RPMI7951 (cell line): ENCODE measurements at places on chromosomes 3 and 15. TPM values are rescaled to one million over a fixed set of nuclear protein-coding genes. Genes with fewer than 3 reads are reported as not detected.

DNA sequence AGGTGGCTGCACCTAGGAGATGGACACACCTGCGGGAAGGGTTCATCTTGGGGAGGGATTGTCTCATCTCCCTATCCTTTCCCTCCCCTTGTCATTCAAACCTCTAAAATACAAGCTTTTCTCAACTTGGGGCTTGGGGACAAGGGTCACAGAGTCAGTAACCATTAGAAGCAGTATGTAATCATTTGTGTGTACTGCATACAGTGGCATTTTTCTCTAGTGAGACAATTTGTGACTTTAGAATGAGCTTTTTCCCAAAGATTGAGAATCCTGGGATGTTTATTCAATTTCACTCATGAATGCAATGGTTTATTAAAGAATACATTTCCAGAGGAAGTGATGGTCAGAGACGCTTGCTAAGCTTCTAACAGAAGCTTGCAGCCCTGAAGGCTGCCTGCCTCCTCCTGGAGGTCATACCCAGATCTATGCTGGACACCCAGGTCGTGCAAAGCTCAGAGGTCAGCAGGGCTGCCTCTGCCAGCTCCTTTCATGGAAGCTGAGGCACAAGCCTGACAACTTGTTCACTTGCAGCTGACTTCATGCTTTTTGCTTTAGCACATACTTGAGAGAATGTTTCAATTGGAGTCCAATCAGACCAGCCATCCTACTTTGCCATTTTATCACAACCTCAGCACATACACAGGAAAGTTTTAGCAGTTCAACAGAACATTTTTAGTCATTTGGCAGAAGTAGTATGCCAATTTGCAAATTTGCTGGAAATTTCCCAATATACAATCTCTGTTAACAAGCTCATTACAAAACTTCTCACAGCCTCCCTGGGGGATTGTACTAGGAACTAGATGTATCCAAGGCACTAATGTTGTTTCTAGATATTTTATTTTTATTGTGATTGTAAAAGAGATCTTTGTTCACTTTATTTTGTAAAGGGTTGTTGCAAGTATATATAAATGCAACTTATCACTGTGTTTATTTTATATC lies 25.6 kb upstream of the ALDH1L1 start:
- no peak for DNase-seq

DNA sequence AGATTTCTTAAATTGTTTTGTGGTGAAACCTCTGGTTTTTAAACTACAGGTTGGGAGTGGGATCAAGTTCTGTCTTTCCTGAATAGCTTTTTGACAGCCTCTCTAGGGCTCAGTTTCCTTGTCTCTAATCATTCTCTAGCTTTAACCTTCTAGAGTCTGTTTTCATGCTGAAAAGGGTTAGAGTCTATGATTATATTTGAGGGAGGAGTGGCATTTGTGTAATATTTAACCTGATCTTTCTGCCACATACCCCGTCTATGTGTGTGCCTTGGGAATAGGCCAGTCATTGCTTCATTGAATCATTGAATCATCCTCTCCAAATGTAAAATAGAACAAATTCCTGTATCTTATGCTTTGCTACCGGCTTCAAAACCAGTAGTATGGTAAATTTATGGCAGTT lies 204.9 kb downstream of the KLHL25 start:
- no peak for DNase-seq

- no peak for DNase-seq
Measured at GRCh38 chr3:120875989-120876388, 32.0 kb upstream of the STXBP5L start.

DNA sequence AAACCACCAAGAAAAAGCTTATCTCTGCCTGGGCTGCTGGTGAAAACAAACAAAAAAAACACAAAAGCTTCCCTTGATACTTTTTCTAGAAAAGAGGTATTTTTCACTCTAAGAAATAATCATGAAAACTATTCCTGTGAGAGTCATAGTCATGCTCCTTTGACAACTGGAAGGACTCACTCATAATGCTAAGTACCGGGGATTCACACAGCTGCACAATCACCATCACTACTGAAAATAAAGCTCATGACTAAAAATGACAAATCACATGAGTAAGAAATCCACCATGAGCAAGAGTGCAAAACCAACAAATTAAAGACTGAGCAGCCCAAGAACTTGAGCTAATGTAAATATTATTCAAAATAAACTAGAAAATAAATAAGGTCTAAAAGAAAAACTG lies 10.6 kb upstream of the POU1F1 start:
- peak; percentile 6 for DNase-seq

SYNPR gene
- total RNA-seq, result not detected in 2 replicates

GRCh38 chr3:68363796-68364195 lies 568.6 kb downstream of the TAFA4 start:
- DNase-seq, result no peak

GOLGA6L6 gene
- not detected in 2 replicates for total RNA-seq

SOX2 gene
- total RNA-seq, result 0.88 and 0.96 TPM in 2 replicates

DNAH12 gene
- 0.49 and 1.6 TPM in 2 replicates for total RNA-seq

- peak; percentile 33 for DNase-seq
Measured at GRCh38 chr3:177574222-177574856, 377.1 kb upstream of the TBL1XR1 start.

GRCh38 chr3:113663761-113664160 lies 32.7 kb downstream of the USF3 start:
- no peak for DNase-seq

- DNase-seq, result no peak
Measured at GRCh38 chr3:25462495-25462894, 34.4 kb downstream of the RARB start.

DNA sequence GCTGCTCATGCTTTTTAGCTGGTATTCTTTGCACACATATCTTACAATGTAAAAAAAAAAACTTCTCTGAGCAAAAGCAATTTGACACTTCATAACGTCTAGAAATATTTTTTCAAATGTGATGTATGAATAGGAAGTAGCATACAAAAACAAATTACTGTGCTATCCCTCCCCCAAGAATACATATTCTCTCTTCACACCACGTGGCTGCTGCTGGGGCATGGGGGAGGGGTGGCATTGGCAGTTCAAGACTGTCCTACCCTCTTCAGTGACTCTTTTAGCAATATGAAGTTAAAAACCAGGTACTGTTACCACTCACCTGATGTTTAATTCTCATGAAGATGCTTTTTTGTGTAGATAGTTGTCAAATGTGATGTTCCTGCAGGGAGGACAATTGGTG lies 85.6 kb downstream of the UBE2E2 start:
- DNase-seq, result no peak

RPUSD3 gene
- 47.5 and 49.5 TPM in 2 replicates for total RNA-seq

DNA sequence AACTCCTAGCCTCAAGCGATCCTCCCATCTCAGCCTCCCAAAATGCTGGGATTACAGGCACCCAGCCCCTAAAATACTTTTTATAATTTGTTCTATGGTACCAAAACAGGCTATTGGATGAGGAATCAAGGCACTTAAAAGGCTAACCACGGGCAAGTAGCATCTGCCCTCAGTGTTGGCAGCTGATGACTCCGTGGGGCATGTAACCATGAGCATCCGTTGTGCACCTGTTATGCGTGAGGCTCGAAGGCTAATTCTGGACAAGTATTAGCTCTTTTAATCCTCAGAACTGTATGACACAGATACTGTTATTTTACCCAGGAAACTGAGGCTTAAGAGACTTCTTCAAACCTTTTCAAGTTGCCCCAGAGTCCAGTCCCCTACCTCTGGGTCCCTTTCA lies 10.2 kb downstream of the WDR73 start:
- no peak for DNase-seq

SEMA3G gene
- total RNA-seq, result 0.10 and 0.12 TPM in 2 replicates

GRCh38 chr3:101185341-101185740 lies 135.0 kb downstream of the IMPG2 start:
- DNase-seq, result no peak

GRCh38 chr3:43102773-43103480 lies 3.0 kb downstream of the POMGNT2 start:
- no peak for DNase-seq

DNA sequence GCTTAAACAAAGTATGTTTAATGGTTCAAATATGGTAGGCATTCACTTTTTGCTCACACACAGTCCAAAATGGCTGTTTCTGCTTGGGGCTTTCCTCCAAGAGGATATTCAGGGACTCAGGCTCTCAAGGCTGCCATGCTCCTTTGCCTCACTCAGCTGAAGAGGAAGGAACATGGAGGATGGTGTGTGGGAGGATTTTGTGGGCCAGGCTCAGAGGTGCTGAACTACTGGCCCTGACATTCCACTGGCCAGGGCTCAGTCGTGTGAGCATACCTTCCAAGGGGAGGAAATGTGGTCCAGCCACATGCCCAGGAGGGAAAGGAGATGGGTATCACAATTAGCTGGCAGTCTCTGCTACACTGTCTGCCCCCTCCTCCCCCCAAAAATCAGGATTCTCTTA lies 8.7 kb downstream of the PXYLP1 start:
- peak; percentile 87 for DNase-seq

- DNase-seq, result no peak
Measured at GRCh38 chr15:58444658-58445332, 13.0 kb downstream of the LIPC start.

- DNase-seq, result no peak
Measured at GRCh38 chr3:117191245-117191644, 481.7 kb downstream of the TUSC7 start.

GRCh38 chr15:48458876-48459275 lies 127.6 kb downstream of the DUT start:
- DNase-seq, result peak; percentile 29

NR2E3 gene
- total RNA-seq, result not detected in 2 replicates
